ENCODE measurements at places on chromosomes 1 and 21. TPM values are rescaled to one million over a fixed set of nuclear protein-coding genes. Genes with fewer than 3 reads are reported as not detected.

The GBP6 gene
- polyA plus RNA-seq: not detected

The C1orf53 gene
- polyA plus RNA-seq: 2.9 TPM

The OR2T10 gene
- polyA plus RNA-seq: 0.26 TPM

The DIPK1A gene
- polyA plus RNA-seq: 8.3 TPM

The UBE2U gene
- polyA plus RNA-seq: not detected

The FOXD2 gene
- 5.6 TPM for polyA plus RNA-seq

The ADAMTS4 gene
- polyA plus RNA-seq: 0.80 TPM

The GFI1 gene
- polyA plus RNA-seq: 0.25 TPM

The DISP3 gene
- 0.90 TPM for polyA plus RNA-seq

The PLPPR4 gene
- polyA plus RNA-seq: 1.6 TPM

The FOXE3 gene
- 0.11 TPM for polyA plus RNA-seq

The RORC gene
- polyA plus RNA-seq: 1.2 TPM

The FNDC5 gene
- 53.7 TPM for polyA plus RNA-seq

The MANEAL gene
- polyA plus RNA-seq: 4.9 TPM

The HSD3B1 gene
- 0.13 TPM for polyA plus RNA-seq

The SLFNL1 gene
- polyA plus RNA-seq: 0.27 TPM

The ANGPTL1 gene
- 9.6 TPM for polyA plus RNA-seq

All from right renal pelvis (tissue), 4 donors.